ENCODE measurements at places on chromosomes 5 and 9.

- no peak for DNase-seq
These were observed 383.8 kb upstream of the TUSC1 start for GRCh38 chr9:26061948-26062575.

GRCh38 chr5:164098979-164099378 is 593.6 kb downstream of the MAT2B start:
- DNase-seq: no peak

DNA sequence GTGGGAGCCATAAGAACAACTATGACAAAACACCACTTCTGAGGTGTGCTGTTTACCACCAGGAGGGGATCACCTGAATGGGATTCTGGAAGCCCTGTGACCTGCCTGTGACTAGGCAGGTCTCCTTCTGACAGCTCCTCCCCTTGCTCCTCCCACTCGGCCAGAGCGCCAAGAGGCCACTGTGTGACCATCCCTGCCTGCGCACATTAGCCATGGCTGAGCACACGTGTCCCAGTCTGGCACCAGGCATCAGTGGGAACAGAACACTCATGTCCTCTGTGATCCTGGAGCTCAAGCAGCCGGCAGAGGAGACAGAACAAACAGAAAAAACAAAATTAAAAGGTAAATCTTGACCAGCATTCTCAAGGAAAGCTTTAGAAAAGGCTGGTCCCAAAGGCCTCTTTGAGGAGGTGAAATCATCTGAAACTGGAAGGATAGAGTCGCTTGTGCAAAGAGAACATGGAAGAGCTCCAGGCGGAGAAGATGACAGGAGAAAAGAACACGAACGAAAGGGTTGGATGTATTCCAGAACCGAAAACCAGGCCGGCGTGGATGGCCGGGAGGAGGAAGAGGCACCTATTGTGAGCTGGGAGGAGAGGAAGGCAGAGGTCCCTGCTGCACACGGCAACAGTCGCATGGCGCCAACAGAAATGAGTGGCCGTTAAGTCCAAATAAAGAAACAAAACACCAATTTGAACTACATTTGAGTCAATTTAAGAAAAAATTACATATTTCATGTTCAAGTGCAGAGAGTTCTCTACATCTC is 5.1 kb downstream of the MED10 start:
- DNase-seq: no peak

- no peak for DNase-seq
These were observed 2.2 kb upstream of the LCN6 start for GRCh38 chr9:136750526-136750925.

- no peak for DNase-seq
These were observed 249.6 kb downstream of the PIK3R1 start for GRCh38 chr5:68465133-68465532.

GRCh38 chr9:31542384-31543055 is 841.9 kb upstream of the ACO1 start:
- DNase-seq: no peak

- DNase-seq: no peak
These were observed 103.0 kb downstream of the PBX3 start for GRCh38 chr9:125850106-125850632.

DNA sequence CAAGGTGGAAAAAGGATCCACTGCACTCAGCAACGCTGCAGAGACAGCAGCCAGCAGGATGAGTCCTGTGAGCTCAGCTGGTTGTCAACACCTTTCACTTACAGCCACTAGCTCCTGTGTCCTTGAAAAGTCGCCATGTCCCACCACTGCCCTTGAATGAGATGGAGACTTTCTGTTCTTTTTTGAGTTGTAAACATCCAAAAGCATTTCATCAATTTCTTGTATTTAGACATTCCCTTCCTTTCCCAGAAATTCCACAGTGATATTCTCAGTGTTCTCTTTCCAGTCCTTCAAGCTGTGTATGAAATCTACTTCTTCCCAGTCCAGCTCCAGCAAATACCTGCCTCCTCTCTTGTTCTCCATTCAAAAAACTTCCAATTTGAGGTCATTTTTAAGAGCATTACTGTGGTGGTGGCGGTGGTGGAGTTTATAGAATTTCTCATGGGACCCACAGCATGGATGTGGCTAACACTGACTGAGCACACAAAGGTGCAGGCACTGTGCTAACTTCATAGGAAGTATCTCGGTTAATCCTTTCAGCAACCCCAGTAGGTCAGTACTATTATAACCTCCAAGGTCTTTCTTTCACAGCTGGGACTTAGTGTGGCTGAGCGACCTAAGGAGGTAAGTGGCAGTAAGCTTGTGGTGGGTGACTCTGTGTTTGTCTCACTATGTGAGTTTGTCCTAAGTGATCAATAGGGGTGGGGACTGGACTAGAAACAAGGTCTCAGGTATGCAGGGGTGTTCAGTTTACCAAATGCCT is 15.0 kb upstream of the GPX3 start:
- DNase-seq: no peak

- DNase-seq: no peak
These were observed 33.4 kb upstream of the TTC1 start for GRCh38 chr5:159975462-159976019.

DNA sequence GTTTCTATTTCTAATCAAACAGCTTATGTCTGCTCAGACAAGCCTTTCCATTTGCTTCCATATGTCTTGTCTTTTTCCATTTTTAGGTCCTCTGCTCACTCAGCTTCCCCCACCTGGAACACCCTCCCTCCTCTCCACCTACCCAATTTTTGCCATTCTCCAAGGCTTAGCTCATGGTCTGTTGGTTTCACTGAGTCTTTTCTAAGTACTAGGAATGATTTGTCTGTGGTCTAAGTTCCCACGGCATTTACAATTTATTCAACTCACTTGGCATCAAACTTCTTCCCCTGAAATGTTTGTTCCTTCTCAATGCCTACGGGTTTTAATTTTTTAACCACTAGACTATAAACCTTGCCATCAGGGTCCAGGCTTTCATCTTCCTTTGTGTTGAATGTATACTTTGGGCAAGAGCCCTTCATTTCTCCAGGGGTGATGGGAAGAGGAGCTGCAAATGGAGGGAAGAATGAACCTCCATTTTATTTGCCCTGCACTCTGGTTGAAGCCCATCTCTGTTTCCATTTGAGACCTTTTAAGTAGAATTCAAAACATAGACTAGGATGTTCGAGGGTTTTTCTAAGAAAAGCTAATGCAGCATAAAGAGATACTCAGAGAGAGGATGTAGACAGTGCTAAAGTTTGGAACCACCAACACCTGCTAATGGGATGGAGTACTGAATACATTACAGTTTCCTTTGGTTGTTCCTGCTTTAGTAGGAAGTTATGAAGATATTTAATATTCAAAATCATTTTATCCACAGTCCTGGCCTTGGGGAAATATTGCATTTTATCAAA is 104.0 kb downstream of the PTTG1 start:
- DNase-seq: no peak

DNA sequence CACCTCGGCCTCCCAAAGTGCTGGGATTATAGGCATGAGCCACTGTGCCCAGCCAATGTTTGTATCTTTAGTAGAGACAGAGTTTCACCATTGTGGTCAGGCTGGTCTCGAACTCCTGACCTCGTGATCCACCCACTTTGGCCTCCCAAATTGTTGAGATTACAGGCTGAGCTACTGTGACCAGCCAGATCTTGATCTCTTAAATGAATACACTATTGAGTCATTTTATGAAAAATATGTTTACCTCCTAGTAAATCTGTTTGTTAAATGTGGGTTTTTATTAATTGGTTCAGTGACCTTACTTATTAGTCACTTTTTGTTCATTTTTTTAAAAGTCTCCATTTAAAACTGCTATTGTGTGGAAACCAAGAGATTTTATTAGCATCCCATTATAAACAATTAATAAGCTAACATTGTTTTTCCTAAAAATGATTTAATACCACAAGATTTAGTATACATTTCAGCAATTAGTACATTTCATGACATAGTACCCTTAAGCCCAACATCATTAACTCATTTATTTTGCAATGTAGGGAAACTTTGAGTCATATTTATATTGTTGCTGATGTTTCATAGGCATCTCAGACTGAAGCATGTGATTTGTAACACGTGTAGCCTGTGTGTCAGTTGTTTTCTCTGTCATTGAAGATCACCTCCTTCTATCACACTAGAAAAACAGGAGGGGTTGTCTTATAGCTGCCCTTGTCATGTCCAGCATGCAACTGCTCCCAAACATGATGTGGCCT is 261.2 kb downstream of the TAF11L14 start:
- DNase-seq: no peak

- no peak for DNase-seq
These were observed 98.6 kb upstream of the IER5L start for GRCh38 chr9:129276486-129277230.

DNA sequence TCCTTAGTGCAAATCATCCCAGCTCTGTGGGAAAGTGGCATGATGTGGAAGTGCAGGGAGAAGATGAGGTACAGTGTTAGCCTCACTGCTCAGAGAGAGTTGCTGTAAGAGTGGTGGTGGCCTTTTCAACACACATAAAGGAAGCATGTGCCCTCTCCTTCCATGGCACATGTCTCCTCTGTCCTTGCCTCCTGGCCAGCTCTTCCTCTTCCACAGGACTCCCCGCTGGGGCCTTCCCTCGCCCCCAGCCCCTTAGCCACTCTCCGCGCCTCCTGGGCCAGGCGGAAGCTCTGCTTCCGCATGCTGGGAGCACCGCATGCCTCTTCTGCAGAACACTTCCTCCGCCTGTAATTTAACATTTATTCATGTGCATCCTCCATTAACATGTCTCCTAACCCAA is 4.8 kb upstream of the KCNMB1 start:
- no peak for DNase-seq

GRCh38 chr5:171706736-171707441 is 78.7 kb upstream of the SMIM23 start:
- DNase-seq: no peak

DNA sequence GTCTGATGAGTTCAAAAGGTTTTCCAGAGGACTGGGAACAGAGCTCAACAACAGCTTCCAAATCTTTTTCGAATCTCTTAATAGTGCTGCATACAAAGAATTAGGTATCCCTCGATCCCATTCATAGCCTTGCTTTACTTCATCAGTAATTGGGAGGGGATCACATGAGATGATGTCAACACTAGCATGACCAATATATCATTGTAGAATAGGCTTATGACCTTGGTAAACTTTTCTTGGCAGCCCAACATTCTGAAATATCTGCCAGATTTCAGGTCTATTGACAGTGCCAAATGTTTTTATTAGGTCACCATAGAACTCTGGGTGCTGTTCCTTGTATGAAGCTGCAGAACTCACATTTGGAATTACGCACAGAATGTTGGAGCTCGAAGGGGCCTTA is 228.9 kb downstream of the FGF10 start:
- DNase-seq: no peak

DNA sequence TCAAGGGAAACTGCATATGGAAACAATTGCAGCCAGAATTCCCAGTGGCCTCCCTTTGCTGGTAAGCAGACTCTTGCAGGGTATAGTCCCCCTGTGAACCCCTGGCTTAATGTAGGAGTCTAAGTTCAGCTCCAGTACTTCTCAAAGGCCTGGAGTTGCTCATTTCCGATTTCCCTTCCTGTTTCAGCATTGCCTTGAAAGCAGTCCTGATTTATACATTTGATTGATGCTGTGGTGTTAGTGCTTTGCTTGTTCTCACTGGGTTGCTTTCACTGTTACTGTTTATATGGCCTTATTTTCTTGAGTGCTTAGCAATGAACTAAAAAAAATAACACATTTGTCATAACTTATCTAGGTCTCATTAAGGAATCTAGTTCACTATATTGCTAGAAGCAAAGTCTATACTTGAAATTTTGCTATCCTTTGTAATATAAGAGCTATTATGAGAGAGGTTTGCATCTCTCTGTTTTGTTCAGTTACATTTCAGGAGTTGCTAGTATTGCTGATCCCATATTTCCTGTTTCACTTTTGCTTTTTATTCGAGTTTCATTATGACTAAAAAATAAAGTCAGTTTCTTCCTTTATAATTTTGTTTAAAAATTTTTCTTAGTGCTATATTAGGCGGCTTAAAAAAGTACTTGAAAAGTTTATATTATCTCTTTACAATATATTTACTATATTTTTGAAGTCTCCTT is 122.4 kb upstream of the NMUR2 start:
- no peak for DNase-seq

DNA sequence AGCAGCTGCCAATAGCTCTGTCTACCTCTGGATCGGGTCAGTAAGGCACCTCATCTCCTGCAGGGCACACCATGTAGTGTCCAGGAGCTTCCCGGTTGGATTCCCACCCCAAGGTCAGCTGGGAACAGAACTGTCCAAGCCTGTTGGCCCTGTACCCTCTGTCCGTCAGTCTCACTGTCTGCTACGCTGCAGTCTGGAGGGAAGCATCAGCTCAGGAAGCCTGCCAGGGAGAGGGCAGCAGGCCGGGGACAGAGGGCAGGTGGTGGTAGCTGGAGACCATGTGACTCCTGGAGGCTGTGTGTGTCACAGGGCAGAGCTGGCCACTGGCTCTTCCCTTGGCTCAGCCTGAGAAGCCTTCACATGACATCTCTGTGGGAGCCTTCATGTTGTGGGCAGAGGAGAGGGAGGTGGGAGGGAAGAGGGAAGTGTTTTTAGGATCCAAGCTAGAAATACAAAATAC is 134.5 kb downstream of the SEC61B start:
- no peak for DNase-seq

GRCh38 chr5:14105718-14106410 is 37.3 kb upstream of the TRIO start:
- DNase-seq: no peak

DNA sequence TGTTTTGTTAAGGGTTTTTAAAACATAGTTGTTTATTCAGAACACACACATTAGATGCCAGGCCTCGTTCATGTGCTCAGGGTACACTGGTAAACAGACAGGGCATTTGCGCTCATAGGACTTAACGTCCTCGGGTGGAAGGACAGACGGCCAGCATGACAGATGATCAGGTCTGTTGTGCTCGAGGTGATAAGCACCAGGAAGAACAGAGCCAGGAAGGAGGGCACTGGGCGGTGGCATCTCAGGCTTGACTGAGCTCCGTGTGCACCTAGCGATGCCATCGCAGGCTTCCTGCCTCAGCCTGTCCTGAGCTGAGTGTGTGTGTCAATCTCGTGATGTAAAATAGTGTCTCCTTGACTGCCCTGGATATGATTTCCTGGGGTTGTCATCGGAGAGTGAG is 96.5 kb downstream of the EHMT1 start:
- no peak for DNase-seq

GRCh38 chr5:172436078-172436878 is 18.0 kb downstream of the SH3PXD2B start:
- DNase-seq: no peak

GRCh38 chr5:59218424-59219045 is 635.7 kb downstream of the RAB3C start:
- no peak for DNase-seq

Data from right renal pelvis (tissue), 4 donors.